ENCODE measurements at places on chromosomes 11 and 22.

- no peak for DNase-seq
These were observed 12.7 kb downstream of the CSNK1E start for GRCh38 chr22:38304526-38304925.

- DNase-seq: no peak
These were observed 39.8 kb upstream of the KCNJ11 start for GRCh38 chr11:17428261-17428660.

DNA sequence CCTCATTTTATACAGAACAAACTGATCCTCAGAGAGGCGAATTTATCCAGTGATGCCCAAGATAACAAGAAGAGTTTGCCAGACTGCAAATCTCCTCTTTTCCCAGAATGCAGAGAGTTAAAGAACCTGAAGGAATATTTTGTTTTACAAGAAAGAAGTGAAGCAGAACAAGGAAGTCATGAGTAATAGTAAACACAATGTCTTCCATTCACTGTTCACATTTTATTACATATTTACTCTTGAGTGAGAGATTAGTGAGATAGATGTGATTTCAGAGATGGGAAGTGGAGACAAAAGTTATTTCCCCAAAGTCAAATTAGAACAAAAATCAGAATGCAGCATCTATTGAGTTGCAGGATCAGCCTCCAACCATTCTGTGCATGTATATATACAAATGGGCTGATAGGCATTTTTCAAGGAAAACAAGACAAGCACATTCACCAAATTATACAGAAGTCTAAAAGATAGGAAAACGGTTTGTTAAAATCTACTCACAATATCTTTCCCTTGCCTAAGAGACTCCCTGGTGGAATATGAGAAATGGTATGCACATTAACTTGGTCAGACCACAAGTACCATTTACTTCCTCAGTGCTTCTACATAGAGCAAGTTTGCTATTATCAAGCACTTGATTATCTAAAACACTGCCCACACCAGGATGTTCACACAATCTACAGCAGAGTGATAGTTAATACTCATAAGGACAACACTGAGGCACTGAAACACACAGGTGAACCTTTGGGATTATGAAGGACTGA lies 12.0 kb downstream of the GUCY1A2 start:
- DNase-seq: no peak

DNA sequence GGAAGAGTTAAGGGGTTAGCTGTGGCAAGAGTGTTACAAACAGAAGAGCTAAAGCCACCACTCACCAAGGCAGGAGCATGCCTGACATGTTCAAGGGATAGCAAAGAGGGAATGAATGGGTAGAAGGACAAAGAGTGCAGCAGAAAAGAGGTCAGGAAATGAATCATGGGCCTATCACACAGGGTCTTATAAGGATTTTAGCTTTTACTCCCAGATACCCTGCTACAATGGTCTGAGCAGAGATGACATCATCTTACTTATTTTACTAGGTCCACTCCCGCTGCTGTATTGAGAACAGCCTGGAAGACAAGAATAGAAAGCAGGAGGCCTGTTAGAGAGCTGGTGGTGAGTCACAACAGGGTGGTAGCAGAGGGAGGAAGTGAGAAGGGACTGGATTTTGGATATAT lies 9.8 kb downstream of the TRAF6 start:
- no peak for DNase-seq

- no peak for DNase-seq
These were observed 374.7 kb downstream of the DDX10 start for GRCh38 chr11:109039611-109040010.

GRCh38 chr11:86919557-86920210 lies 35.5 kb downstream of the FZD4 start:
- no peak for DNase-seq

DNA sequence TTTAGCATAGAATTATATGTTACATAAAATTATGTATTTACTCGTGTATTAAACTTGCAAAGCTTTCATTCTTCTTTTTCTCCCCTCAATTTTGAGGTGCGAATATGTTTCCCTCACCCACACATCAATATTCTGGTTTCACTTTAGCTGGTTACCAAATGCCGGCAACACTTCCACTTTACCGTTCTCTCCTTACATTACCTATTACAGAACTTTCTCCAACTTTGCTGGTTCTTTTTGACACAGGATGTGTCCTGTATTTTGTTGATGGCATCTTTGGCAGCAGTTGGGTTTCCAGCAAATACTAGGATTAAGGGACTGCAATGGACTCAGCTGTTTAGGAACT lies 84.9 kb downstream of the PRR5L start:
- DNase-seq: no peak

DNA sequence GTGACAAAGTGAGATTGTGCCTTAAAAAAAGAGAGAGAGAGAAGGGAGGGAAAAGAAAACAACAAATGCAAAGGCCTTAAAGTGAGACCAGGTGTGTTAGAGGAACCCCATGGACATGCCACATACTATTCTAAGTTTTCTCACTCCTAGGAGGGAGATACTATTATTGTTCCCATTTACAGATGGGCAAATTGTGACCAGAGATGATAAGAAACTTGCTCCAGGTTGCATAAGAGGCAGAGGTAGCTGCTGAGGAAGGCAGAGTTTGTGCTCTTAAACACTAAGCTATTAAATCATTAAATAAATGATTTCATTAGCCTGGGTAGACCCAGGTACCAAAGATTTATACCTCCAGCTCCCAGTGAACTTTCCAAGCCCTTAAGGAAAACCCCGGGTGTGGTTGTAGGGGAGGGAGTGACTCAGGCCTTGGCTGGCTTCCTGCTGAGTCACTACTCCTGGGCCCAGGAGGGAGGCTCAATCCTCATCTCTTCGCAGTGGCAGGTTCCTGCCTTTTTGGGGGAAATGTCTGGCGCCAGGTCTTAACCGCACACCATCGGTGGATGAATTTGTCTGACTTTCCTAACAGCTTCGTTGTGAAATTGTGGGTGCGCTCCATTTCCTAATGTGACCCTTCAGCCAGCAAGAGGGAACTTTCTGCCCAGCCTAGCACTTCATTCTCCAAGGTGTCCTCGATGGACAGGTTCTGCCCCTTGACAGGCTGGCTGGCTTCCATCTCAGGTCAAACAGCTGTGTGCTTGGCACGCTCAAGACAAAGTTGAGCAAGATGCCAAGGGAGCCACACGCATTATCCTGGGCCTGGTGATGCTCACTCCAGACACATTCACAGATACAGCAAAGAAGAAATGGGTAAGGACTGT lies 33.4 kb upstream of the PTPRJ start:
- peak; percentile 89 for DNase-seq

DNA sequence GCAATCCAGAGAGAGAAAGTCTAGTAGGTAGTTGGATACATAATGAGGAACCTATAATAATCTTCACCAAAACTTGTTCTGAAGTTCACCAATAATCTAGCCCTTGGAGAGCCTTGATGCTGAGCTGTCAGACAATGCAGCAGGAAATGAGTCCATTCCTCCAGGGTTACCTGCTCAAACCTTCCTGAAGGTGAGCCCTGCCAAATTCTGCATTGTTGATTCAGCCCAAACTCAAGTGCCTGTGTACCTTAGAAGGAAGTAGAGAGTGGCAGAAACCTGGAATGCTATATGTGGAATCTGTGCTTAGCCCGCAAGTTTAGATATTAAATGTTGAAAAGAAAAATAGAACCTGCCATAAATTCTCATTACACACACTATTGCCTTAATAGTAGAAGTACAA lies 77.4 kb upstream of the SPON1 start:
- DNase-seq: no peak

DNA sequence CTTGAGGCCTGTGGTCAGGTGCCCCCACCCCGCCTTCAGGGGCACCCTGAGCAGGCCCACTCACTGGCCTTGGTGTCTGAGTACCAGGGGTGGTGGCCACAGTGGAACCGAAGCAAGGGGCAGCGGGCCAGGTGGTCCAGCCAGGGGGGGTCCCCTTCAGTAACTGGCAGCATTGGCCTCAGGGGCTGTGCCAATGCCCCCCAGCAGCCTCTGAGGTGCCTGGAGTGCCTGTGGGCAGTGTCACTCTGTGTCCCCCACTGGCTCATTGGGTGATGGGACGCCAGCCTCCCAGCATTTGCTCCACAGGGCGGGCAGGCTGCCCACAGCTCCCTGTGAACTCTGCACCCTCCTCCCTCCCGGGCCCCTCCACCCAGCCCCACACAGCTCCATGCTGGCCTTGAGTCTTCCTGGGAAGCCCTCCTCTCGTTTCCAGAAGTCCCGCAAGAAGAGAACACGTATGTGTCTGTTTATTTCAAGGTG lies 29.5 kb upstream of the CARS1 start:
- DNase-seq: no peak

- peak; percentile 83 for DNase-seq
These were observed 72.8 kb upstream of the KCNQ1OT1 start for GRCh38 chr11:2772544-2773031.

Measured in hematopoietic multipotent progenitor cell (in vitro differentiated cells).